Activated CD4-positive, alpha-beta memory T cell treated with anti-CD3 and anti-CD28 coated beads for 36 hours (primary cell): ENCODE measurements at places on chromosomes 16 and 17. TPM values are rescaled to one million over a fixed set of nuclear protein-coding genes. Genes with fewer than 3 reads are reported as not detected.

OR1D2 gene
- total RNA-seq = not detected

SPNS1 gene
- total RNA-seq = 12.0 TPM

CHST5 gene
- total RNA-seq = not detected

CACNG3 gene
- total RNA-seq = not detected

TEKT5 gene
- total RNA-seq = 0.15 TPM

DNA sequence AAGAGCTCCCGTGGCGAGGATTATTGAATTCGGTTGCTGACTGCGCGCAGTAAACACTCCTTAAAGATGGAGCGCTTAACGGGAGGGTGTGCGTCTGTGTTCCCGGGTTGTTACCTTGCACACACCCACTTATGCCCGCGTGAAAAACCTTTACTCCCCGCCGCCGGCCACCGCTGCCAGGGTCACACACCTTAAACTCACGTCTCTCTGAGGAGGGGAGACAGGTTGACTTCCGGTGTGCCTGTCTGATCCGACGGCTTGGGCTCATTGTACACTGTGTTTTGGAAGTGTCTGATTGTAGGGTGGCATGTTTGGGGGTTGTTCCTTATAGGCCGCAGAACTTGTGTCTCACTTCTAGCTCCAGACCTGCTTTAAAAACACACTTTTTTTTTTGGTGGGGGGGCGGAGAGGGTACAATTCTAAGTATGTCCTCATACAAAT lies 66.8 kb downstream of the KPNA2 start:
- H3K4me3 ChIP-seq = peak overlapping the region; percentile 90
- no peaks in the 10 kb centered on the region for H3K27me3 ChIP-seq
- DNase-seq = peak; percentile 43
- peak overlapping the region; percentile 76 for H3K27ac ChIP-seq

- no peaks in the 10 kb centered on the region for H3K4me1 ChIP-seq
- no peak overlapping the region for H3K4me3 ChIP-seq
- no peak for DNase-seq
- no peak overlapping the region for H3K27ac ChIP-seq
- no peaks in the 10 kb centered on the region for H3K27me3 ChIP-seq
Measured at GRCh38 chr17:75571885-75572215, 15.8 kb upstream of the MYO15B start.

DNA sequence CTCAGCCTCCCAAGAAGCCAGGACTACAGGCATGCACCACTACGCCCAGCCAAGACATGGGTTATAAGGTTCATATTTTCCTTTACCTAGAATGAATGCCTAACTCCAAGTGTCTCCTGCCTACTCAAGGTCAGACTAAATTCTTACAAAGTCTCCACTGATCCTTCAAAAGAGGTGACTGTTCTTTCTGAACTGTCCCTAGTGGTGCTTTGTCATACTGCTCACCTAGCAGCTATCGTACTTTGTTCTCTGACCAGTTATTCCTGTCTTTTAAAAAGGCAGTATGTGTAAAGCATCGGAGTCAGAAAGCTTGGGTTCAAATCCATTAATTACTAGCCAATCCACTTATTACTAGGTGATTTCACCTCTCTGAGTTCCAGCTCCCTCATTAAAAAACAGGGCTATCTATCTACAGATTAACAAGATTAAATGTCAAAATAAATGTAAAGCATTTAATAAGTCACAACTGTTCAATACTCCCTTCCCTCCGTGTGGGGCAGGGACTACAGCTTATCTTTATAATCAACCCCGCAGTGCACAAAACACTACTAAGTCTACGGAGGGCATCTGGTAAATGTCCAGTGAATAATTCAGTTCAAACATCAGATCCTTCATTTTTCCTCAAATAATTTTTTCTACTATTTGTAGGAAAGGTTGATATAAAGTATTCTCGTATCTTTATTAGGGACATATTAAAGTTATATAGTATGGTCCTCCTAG lies 20.0 kb upstream of the ITGA2B start:
- no peak overlapping the region for H3K27ac ChIP-seq
- no peaks in the 10 kb centered on the region for H3K4me1 ChIP-seq
- no peak overlapping the region for H3K4me3 ChIP-seq
- DNase-seq = no peak
- H3K36me3 ChIP-seq = peaks cover 4% of the 10 kb centered on the region
- H3K27me3 ChIP-seq = no peaks in the 10 kb centered on the region

DNA sequence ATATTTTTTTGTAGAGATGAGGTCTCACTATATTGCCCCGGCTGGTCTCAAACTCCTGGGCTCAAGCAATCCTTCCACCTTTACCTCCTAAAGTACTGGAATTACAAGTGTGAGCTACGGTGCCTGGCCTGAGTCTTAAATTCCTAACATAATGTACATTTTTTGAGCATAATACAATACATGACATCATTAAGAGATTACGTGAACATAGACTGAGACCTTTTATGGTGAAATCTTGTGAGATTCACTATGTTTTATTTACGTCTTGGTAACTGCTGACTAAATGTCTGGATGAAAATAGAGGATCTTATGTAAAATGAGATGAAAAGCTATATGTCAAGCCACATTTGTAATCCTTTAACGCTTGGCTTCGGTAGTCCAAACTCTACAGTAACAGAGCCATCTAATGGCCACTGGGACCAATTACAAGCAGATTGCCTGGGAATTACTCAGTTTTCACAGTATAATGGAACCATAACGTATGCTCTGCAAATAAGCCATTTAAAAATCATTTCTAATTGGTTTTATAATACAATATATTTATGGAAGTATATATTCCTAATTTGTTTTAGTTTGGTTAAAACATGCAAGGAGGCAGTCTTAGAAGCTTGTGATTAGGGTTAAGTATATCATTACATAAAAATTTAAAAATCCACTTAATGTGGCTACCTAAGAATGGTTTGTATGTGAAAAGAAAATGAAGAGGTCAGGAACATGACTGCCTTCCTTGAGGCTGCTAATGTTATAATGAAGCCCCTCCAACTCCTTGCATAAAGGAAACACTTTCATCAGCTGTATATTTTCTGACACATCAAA lies 8.1 kb upstream of the EFCAB13 start:
- no peak overlapping the region for H3K4me3 ChIP-seq
- no peaks in the 10 kb centered on the region for H3K4me1 ChIP-seq
- no peaks in the 10 kb centered on the region for H3K27me3 ChIP-seq
- no peak overlapping the region for H3K27ac ChIP-seq

DNA sequence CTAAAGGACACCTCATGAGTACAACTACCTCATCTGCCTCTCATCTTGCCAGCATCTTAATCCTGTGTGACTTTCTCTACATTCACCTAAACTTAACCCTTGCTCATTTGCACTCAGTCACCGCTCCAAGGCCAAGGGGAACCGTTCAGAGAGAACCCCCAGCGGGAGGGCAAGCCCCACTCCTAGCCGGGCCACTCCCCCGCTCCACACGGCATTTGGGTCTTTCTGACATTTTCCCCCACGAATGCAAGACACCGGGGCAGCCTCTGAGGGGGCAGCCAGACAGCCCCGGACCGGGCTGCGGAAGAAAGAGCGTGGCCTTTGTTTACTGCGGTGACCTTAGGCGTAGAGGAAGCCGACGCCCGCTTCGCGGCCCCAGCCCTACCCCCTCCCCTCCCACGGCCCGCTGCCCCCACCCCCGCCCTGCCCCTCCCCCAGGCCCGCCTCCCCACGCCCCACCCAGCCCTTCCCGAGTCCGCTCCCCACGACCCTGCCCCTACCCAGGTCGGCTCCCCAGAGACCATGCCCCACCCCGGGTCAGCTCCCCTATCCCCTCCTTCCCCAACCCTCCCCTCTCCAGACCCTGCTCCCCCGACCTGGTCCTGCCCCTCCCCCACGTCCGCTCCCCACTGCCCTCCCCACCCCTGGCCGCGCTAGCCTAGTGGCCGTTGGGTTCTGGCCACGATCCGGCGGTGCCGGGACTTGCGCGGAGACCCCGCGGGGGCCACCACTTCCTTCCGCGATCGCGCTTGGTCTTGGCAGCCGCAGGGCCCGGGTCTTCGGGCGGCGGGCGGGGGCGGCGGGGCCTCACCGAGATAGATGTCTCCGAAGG lies 789 bp downstream of the CSNK1D start:
- peaks cover 35% of the 10 kb centered on the region for H3K36me3 ChIP-seq
- peak; percentile 52 for DNase-seq
- H3K4me1 ChIP-seq = peaks cover 48% of the 10 kb centered on the region
- no peaks in the 10 kb centered on the region for H3K27me3 ChIP-seq
- H3K4me3 ChIP-seq = peak overlapping the region; percentile 88
- H3K27ac ChIP-seq = peak overlapping the region; percentile 98

DNA sequence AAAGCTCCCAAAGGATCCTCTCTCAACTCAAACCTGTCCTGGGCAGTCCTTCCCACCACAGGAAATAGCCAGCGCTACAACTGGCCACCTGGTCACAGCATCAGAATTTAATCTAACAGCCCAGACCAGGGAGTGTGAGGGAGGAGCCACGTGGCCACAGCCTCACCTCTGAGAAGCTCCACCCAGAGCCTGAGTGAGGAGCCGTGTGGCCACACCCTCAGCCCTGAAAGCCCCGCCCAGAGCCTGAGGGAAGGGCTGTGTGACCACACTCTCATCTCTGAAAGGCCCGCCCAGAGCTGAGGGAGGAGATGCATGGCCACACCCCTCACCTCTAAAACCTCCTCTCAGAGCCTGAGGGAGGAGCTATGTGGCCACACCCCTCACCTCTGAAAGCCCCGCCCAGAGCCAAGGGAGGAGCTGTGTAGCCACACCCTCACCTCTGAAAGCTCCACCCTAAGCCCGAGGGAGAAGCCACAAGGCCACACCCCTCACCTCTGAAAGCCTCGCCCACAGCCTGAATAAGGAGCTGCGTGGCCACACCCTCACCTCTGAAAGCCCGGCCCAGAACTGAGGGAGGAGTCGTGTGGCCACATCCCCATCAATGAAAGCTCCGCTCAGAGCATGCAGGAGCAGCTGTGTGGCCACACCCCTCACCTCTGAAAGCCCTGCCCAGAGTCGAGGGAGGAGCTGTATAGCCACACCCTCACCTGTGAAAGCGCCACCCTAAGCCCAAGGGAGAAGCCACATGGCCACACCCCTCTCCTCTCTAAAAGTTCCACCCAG lies 28.6 kb downstream of the SLC38A8 start:
- no peak overlapping the region for H3K4me3 ChIP-seq
- DNase-seq = peak; percentile 85
- peaks cover 9% of the 10 kb centered on the region for H3K4me1 ChIP-seq
- H3K27ac ChIP-seq = no peak overlapping the region
- no peaks in the 10 kb centered on the region for H3K36me3 ChIP-seq

- H3K36me3 ChIP-seq = no peaks in the 10 kb centered on the region
- no peaks in the 10 kb centered on the region for H3K4me1 ChIP-seq
- H3K27me3 ChIP-seq = peaks cover 4% of the 10 kb centered on the region
Measured at GRCh38 chr16:14957576-14958322, 17.1 kb upstream of the PDXDC1 start.

GRCh38 chr17:8608001-8608400 lies 22.5 kb downstream of the MYH10 start:
- no peak overlapping the region for H3K27ac ChIP-seq
- H3K36me3 ChIP-seq = no peaks in the 10 kb centered on the region
- H3K27me3 ChIP-seq = peaks cover 5% of the 10 kb centered on the region
- DNase-seq = no peak
- no peak overlapping the region for H3K4me3 ChIP-seq

- no peaks in the 10 kb centered on the region for H3K36me3 ChIP-seq
- no peak for DNase-seq
- no peak overlapping the region for H3K27ac ChIP-seq
- H3K4me1 ChIP-seq = no peaks in the 10 kb centered on the region
- no peak overlapping the region for H3K4me3 ChIP-seq
Measured at GRCh38 chr16:66097751-66098150, 268.7 kb upstream of the CDH5 start.

DNA sequence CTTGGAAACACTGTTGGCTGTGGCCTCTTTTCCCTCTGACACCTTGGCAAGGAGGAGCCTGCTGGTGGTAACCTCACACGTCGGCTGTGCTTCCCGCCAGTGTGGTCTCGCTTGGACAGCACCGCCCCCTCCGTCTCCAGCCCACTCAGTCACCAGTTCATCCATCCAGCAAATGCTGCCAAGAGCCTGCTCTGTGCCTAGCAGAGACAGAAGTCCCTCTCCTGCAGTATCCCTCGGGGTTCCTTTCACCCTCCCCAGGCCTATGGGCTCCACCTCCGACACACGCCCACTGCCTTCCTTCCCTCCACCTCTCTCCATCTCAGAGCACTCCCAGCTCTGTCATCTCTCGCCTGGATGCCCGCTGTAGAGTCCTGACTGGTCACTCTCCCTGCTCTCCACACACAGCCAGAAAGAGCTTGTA lies 12.3 kb downstream of the CACNG4 start:
- H3K27ac ChIP-seq = no peak overlapping the region
- no peaks in the 10 kb centered on the region for H3K4me1 ChIP-seq
- peaks cover 37% of the 10 kb centered on the region for H3K27me3 ChIP-seq
- no peak for DNase-seq
- H3K36me3 ChIP-seq = no peaks in the 10 kb centered on the region

- H3K27ac ChIP-seq = no peak overlapping the region
- H3K4me1 ChIP-seq = peaks cover 3% of the 10 kb centered on the region
- no peaks in the 10 kb centered on the region for H3K27me3 ChIP-seq
- no peak for DNase-seq
- H3K36me3 ChIP-seq = no peaks in the 10 kb centered on the region
- no peak overlapping the region for H3K4me3 ChIP-seq
Measured at GRCh38 chr17:9308069-9308468, 267.6 kb downstream of the STX8 start.

DNA sequence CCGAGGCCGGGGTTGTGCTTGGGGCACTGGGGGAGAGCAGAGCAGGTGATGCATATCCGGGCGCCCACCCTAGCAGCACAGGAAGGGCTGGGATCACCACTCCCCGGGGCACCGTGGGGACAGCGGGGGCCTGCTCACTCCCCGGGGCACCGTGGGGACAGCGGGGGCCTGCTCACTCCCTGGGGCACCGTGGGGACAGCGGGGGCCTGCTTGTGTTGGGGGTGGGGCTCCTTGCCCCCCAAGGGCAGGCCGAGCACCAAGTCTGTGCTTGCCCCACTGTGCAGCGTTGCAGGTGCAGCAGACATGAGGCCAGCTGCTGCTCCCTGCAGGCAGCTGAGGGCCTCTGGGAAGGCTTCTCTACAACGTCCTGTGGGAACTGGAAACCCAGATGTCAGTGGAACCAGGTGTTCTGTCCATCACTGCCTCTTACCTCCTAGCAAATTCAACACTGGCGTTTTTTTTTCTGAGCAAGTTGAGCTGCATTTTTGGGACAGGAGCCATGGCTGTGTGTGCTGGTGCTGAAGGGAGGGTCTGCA lies 25.0 kb upstream of the ZNF750 start:
- H3K4me3 ChIP-seq = peak overlapping the region; percentile 69
- DNase-seq = no peak
- peaks cover 2% of the 10 kb centered on the region for H3K36me3 ChIP-seq
- peaks cover 77% of the 10 kb centered on the region for H3K4me1 ChIP-seq
- H3K27me3 ChIP-seq = no peaks in the 10 kb centered on the region
- peak overlapping the region; percentile 85 for H3K27ac ChIP-seq

DNA sequence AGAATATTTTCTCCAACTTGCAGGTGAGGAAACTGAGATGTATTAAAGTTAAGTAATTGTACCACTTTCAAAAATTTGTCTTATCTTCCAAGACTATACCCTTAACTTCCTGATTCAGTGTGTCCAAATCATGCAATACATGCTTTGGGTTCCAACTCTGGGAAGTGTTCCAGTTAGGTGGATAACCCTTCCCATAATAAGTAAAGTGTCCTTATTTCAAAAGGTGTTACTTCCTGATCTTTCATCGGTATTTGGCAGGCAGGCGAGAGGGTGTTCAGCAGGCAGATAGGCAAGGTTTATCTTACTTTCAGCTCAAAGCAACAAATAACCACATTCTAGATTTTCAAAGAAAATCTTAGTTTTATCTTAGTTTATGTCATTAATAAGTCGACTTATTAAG lies 46.3 kb upstream of the ARHGAP44 start:
- no peaks in the 10 kb centered on the region for H3K36me3 ChIP-seq
- no peaks in the 10 kb centered on the region for H3K4me1 ChIP-seq
- H3K27ac ChIP-seq = no peak overlapping the region
- H3K4me3 ChIP-seq = no peak overlapping the region
- no peak for DNase-seq
- no peaks in the 10 kb centered on the region for H3K27me3 ChIP-seq
